ENCODE measurements at places on chromosomes 3 and 15.

DNA sequence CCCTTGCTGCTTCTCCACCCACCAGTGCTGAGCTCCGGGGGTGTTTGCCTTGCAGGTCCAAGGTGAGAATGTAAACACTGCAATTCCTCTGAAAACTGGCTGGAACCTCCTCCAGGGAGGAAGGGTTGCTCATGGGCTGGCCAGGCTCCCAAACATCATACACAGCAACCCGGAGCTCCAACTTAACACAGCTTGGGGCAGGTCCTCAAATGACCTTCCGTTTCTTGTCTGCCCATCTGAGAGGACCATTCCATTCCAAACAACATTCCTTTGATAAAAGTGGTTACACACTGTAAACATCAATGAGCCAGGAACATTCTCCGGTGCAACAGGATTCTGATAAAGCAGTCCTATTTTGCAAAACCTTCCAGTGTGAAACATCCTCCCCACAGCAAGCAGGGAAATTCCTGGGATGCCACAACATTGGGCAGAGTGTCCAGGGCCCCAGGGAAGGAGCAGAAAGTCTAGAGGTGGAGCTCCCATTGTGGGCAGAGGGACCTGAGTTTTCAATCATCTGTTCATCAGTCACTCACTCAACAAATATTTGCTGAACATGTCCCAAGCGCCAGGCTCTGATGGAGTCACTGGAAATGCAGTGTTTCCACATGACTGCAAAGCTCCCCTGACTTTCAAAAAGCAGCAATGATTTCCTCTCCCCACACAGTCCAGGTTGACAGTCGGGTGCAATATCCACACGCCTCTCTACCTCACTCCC is 7.3 kb upstream of the HEG1 start:
- no peak for DNase-seq

DNA sequence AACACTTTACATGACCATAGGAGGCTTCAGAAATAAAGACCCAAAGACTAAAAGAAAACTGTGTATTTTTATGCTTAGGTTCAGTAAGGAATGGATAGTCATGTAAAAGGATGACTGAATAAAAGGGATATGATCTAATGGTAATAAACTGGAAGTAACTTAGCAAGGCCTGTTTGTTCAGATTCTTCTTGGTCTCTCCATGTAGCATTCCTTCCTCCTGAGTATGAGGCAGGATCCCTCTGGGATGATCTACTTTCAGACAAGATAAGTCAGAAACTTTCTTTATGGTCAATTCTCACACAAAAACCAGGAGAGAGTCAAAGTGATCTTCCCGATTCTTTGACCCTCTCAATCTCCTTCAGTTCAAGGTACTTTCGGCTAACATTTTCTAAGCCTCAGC is 340.8 kb upstream of the DCBLD2 start:
- no peak for DNase-seq

- DNase-seq, result no peak
These were observed 3.3 kb downstream of the LINS1 start for GRCh38 chr15:100598655-100599054.

DNA sequence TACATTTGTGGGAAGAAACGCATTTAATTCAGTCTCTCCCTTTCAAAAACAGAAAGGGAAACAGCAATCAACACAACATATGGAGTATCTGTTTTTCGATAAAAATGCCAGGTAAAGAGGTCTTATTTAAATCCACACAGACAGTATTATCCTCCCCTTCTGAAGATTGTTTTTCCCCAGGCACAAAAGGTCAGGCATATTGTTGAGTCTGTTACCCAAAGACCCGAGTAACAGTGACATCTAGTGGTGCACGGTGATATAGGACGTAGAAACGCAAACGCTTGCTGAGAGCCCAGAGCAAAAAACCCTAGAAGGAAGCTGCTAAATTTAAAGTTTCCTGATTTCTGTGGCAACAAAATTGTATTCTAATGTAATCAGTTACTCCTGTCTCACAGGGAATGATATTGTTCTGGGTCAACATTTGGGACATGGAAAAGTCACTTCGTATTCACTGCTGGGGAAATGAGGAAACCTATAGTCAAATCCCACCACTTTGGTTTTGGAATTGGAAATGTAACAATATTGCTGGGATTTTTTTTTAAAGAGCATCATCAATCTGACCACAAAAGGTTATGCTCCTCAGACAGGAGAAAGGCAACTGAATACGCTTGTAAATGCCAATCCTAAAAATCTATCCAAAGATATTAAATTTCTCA is 312.7 kb upstream of the CCDC54 start:
- DNase-seq, result peak; percentile 15

DNA sequence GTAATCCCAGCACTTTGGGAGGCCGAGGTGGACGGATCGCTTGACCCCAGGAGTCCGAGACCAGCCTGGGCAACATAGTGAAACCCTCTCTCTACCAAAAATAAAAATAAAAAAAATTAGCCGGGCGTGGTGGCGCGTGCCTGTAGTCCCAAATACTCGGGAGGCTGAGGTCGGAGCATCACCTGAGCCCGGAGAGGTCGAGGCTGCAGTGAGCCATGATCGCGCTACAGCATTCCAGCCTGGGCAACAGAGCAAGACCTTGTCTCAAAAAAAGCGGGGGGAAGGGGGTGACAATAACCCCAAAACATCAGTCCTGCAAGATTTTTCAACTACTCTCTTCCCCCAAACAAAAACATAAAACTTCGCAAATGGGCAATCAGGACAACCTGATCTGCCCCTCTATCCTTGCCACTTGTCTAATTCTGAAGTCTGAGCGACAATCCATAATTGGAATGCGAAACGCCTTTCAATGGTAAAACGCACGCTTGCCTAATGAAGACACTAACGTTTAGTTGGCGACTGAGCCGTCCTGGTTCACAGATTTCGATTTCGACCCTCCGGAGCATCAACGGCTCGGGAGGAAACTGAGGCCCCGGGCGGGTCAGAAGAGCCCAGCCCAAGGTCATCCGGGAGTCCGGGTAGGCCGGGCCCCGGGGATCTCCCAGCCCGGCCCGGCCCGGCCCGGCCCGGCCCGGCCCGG is 868 bp downstream of the BTBD1 start:
- DNase-seq, result no peak
